ENCODE measurements at places on chromosomes 6 and 20. TPM values are rescaled to one million over a fixed set of nuclear protein-coding genes. Genes with fewer than 3 reads are reported as not detected.

GRCh38 chr6:142132625-142133024, at the start of gene GJE1:
Gene GJE1 (plus strand): TSS chr6:142132925. CDS start chr6:142133159, 234 bp downstream.
- DNase-seq: no peak

Gene HRH3
- 1.8 TPM for total RNA-seq

Gene GLYATL3
- total RNA-seq: not detected

GRCh38 chr6:116218172-116218633, 35.7 kb downstream of the TSPYL4 start:
- no peak for DNase-seq

GRCh38 chr6:6703699-6704098, 115.2 kb downstream of the LY86 start:
- no peak for DNase-seq

DNA sequence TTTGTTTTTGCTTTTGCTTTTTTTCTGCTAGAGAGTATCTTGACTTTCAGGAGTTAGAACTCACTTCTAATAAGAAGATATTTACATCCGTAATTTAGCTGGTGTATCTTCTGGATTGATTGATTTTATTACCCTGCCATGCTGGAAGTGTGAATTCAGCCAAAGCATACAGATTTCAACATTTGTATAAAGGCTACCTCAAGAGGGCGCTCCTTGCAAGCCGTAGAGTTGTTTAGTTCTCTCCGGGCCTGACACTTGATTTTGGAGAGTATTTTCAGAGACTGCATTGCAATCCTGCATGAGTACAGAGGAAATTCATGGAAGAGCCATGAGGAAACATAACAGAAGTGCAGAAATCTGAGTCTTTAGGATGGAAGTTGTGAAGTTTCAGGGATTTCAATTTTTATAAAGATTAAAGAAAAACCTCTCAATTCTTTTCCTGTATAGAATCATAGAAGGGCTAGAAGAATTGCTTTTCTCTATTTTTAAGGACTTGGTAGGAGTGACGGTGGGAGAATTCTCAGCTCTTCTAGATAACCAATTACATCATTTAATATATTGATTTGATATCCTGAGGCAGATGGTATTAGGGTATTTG, 66.7 kb upstream of the TIAM2 start:
- DNase-seq: peak; percentile 52

Gene CST3
- 81.9 TPM for total RNA-seq

Gene NMBR
- total RNA-seq: not detected

Gene RRAGD
- total RNA-seq: 10.6 TPM

DNA sequence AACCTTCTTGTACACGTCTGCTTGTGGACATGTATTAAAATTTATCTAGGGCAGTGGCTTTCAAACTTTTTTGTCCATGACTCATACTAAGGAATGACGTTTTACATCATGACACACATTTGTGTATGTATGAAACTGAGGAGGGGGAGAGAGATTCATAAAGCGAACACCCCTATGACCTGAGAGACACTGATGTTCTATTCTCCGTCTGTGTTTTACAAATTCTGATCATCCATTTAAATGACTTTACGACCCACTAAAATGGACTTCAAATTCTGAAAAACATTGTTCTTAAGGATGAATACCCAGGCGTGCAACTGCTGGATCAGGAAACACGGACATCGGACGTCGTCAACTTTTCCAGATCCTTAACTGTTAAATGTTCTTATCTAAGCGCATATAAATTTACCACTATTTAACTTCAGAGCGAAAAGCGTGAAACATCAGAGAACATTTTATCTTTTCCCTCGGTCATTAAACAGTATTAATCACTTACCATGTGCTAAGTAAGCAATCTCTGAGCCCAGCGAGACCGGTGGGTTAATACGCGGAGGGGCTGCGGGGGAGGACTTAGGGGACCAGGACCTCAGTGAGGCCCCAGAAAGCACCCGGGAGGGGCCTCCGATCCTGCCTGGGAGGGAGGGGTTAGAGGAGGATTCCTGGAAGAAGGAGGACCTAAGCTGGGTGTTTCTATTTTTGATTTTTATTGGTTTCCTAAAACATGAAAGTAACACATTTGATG, 1.2 kb downstream of the PLAGL1 start:
- DNase-seq: no peak

Gene MAVS
- 24.3 TPM for total RNA-seq

- no peak for DNase-seq
Observed at GRCh38 chr6:118719351-118720124, 68.1 kb upstream of the CEP85L start.

All from H9 (cell line).